ENCODE measurements at places on chromosomes 4 and X.
A peak's percentile ranks its signal among the peaks of the same experiment; 100 is the strongest.

GRCh38 chrX:132375941-132376340 lies 112.9 kb downstream of the MBNL3 start:
- DNase-seq = no peak

DNA sequence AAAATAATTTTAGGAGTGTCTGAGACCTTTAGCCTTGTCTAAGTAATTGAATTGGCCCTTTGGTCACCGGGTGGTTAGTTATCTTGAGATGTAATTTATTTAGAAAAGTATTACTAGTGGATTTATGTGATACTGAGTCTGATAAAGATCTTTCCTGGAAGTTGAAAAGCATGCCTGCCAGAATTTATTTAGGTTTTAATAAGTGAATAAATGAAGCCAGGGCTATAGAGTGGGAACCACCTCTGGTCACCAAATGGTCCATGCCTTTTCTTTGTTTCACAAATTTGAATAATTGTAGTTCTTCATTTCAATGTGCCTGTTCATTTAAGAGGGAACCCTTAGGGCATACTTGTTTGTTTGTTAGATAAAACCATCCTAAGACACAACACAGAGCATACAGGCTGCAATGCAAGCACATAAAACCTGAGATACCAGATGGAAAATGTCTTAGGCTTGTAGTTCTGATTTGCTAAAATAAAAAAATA lies 627.8 kb downstream of the ADGRL3 start:
- no peak for DNase-seq

- no peak for DNase-seq
Measured at GRCh38 chr4:4270529-4270928, 19.4 kb downstream of the LYAR start.

- no peak for DNase-seq
Measured at GRCh38 chrX:13374364-13374763, 54.5 kb upstream of the ATXN3L start.

DNA sequence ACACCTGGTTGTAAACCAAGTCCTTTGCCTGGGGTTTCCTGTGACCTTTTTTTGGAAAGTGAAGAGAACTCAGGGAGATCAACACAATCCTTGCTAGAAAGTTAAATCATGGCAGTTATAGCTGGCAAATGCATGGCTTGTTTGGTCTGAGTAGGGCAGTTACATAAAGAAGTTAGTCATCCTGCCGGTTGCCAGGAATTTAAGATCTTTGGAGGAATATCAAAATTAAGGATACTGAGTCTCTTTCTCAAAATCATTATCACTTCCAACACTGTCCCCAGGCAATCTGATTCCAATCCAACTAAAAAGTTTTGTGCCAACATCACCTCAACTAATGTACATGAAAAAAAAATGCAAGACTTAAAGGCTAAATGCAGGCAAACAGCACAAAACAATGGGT lies 40.3 kb downstream of the C4orf54 start:
- no peak for DNase-seq

GRCh38 chrX:149979126-149979644 lies 40.9 kb upstream of the EOLA2 start:
- no peak for DNase-seq

- no peak for DNase-seq
Measured at GRCh38 chr4:98586291-98586961, 72.0 kb downstream of the TSPAN5 start.

DNA sequence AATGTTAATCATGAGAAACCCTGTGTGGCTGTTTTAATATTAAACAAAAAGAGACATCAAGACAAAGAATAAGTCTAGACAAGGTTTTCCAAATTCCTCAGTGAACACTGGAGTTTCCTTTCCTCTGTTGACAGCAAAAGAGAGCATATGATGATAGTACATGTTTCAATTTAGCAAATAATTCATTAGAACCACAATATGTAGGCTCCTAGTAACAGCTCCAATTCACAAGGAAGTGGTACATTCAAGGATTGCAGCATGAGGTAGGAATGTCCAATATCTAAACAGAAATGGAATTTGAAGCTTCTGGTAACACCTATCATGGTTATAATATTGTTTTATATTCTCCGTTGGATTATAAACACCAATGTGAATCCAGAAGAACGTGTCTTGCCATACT lies 203.8 kb upstream of the TECRL start:
- no peak for DNase-seq

GRCh38 chrX:3345281-3346191 lies 916 bp downstream of the MXRA5 start:
- no peak for DNase-seq

DNA sequence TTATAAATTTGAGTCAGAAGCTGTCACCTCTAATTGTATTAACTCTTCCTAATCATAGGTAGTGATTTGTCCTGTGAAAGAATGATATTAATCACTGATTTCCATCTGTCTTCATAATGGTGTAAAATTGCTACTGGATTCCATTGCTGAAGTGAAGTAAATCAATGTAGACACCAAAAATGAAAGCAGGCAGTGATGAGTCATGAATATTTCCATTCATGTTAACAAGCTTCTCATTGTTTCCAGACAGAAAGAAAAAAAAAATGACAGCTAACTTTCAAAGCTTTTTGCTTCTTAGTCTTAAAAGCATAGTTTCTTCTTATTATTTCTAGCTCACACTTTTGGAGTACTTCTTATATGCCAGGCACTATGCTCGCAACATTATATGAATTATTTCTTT lies 21.5 kb downstream of the FAM114A1 start:
- no peak for DNase-seq

DNA sequence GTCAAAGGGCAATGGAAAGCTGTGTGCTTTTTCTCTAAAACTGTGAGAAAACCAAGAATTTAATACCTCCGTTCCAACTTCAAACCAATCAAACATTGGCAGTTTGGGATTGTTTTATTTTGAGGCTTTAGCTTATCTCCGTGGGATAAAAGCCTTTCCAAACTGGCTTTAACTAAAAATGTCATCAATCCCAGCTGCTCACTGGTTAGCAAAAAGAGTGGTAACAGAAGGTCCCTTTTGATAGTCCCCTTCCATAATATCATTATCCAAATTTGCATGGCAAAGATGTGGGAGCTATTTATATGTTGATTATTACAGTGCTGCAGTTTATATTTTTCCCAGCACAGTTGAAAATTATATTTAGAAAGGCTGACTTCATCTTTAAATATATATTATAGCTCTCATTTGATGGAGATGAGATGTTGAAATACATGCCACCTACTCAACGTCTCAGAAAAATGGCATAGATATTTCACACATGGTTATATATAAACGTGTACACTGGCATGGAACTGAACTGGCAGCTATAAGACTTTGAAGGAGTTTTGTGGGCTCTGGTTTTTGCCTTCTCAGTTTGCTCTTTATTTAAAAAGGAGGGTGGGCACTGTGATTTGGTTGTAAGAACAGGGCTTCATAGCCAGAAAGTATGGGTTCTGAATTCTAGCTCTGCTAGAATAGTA lies 707.1 kb upstream of the SLIT2 start:
- no peak for DNase-seq

GRCh38 chrX:72123471-72124185 lies 8.1 kb downstream of the RTL5 start:
- no peak for DNase-seq

DNA sequence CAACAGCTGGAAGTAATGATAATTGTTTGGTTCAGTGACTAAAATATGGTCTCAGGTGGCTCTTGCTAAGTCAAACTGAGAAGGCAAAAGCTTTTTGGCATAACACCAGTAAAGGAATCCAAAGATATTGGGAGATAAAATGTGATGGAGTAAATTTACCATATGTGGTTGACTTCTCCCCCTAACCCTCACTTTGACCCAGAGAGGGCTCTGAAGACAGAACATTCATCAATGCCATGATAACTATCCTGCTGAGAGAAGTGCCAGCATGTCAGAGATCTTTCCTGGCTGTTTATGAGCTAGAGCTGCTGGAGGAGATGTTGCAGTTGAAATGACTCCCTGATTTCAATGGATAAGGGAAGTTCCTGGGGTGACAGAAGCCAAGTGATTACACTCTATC lies 213.4 kb downstream of the SPCS3 start:
- DNase-seq = no peak

DNA sequence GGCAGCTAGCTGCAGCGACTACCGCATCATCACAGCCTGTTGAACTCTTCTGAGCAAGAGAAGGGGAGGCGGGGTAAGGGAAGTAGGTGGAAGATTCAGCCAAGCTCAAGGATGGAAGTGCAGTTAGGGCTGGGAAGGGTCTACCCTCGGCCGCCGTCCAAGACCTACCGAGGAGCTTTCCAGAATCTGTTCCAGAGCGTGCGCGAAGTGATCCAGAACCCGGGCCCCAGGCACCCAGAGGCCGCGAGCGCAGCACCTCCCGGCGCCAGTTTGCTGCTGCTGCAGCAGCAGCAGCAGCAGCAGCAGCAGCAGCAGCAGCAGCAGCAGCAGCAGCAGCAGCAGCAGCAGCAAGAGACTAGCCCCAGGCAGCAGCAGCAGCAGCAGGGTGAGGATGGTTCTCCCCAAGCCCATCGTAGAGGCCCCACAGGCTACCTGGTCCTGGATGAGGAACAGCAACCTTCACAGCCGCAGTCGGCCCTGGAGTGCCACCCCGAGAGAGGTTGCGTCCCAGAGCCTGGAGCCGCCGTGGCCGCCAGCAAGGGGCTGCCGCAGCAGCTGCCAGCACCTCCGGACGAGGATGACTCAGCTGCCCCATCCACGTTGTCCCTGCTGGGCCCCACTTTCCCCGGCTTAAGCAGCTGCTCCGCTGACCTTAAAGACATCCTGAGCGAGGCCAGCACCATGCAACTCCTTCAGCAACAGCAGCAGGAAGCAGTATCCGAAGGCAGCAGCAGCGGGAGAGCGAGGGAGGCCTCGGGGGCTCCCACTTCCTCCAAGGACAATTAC lies 1.4 kb downstream of the AR start:
- DNase-seq = no peak

GRCh38 chrX:74550295-74550802 lies 64.1 kb downstream of the RLIM start:
- peak; percentile 38 for DNase-seq

DNA sequence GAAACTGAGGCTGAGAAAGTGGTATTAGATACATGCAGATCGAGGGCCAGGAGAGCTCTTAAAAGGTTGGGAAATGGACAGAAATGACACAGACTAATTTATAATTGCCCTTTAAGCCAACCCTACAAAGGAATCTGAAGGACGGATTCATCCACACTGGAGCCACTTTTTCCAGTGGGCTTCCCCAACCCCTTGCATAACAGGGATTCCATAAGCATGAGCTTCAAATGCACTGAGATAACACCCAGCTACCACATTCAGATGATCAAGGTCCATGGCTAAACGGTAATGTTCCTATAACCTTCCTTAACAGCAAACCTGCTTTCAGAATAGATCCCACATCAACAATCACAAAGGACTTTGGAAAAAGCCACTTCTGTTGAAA lies 34.2 kb downstream of the PLAC1 start:
- DNase-seq = no peak

- no peak for DNase-seq
Measured at GRCh38 chrX:153761863-153762262, 2.2 kb upstream of the PLXNB3 start.

- peak; percentile 25 for DNase-seq
Measured at GRCh38 chr4:73776321-73776729, 36.0 kb downstream of the CXCL8 start.

GRCh38 chr4:4394644-4395043 lies 7.7 kb downstream of the NSG1 start:
- DNase-seq = no peak

- DNase-seq = no peak
Measured at GRCh38 chr4:161010227-161010626, 1153.6 kb downstream of the FSTL5 start.

DNA sequence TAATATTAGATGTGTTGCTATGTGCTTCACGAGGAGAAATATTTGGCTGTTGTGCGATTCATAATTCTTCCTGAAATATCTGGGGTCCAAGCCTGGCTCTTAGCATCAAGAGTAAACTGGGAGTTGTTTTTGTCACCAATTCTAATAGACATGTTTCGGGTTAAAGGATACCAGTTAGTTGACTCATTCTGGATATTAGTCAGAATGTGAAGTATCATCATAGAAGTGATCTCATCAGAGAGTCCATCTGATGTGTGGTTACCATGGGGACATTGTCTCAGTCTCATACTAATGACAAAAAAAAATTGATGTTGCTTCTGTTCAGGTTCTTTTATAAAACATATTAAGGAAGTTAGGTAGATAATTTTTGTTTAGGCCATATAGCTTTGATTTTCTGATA lies 57.2 kb upstream of the MTMR1 start:
- no peak for DNase-seq

DNA sequence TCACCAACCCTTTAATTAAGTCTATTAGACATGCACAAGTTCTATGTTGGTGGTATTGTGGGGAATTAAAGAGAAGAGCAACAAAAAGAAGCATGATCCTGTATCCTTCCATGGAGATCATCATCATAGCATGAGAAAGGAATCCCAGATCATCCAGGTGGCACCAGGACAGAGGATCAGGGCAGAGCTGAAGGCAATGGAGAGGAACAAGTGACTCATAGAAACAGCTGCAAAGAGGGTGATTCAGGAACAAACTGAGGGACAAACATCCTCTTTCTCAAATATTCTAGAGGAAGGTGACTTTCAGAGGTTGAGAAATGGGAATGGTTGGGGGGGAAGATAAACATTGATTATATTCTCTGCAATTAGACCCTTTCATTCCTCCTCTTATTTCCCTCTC lies 105.5 kb upstream of the OTUD4 start:
- no peak for DNase-seq

DNA sequence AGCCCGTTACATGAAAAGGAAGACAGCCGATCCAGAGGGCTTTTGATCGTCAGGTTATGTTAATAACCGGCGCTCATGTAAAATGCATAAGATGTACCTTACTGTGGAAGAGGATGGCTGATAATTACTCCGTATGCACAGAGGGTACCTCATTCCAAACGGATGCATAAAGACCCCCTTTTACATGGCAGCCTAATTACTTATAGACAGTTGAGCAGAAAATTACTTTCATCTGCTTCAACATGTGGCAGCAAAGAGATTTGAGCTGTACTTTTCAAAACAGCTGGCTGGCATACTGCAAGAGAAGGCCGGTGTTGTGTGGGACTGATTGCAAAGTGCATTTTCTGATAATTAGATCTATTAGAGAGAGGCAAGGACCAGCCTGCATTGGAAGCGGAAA lies 103.4 kb downstream of the SHOX start:
- DNase-seq = no peak

GRCh38 chrX:130114141-130114588 lies 3.9 kb upstream of the ELF4 start:
- peak; percentile 34 for DNase-seq

- no peak for DNase-seq
Measured at GRCh38 chr4:130486186-130486585, 1390.2 kb downstream of the C4orf33 start.

GRCh38 chr4:44326741-44327140 lies 121.9 kb downstream of the KCTD8 start:
- no peak for DNase-seq

GRCh38 chr4:38804654-38805295 lies at the start of gene TLR1:
Gene TLR1, minus strand, starts transcription at chr4:38804791. Its CDS starts 5,960 bp downstream, at chr4:38798831.
- peak; percentile 54 for DNase-seq

DNA sequence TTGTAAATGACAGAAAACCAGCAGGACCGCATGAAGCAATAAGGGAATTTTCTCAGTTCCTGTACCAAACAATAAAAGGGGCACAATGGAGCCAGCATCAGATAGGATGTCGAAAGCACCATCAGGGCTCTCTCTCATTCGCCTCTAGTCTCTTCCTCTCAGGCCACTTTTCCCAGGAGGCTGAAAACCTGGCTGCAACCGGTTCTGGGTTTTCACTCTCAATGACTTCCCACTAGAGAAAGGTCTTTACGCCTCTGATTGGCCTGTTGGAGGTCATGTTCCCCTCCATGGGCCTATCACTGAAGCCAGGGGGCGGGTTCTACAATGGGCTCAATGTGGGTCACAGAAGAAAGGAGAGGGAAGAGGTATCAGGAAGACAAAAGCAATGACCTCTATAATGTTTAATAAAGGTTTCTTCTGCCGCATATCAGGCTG lies 29.3 kb downstream of the ZNF827 start:
- DNase-seq = peak; percentile 41

Data from NCI-H2029 treated with DMSO at 0.1 percent for 48 hours (cell line).